ENCODE measurements at places on chromosomes 6 and 20. TPM values are rescaled to one million over a fixed set of nuclear protein-coding genes. Genes with fewer than 3 reads are reported as not detected.

PFDN4 gene
- 33.1 TPM for total RNA-seq

GRCh38 chr6:32214126-32214525, 9.7 kb downstream of the NOTCH4 start:
- DNase-seq = no peak

TMEM242 gene
- 4.5 TPM for total RNA-seq

- DNase-seq = no peak
Measured at GRCh38 chr6:140731741-140732140, 1357.3 kb upstream of the CITED2 start.

DNA sequence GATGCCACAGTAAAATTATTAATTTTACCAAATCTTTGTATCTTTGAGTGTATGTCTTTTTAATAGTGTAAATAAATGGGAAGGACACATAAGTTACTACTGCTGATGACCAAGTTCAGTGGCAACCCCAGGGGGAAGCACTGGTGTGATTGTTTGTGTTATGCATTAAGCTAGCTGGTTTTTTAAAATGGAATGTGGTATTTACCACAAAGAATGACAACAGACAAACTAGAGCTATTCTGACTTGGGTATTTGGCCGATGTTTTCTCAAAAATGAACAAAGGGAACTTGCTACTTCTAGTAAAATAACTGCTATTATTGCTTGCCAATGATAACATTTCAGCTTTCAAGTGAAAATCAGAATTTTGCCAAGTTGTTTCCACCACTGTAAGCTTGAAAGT, 2.9 kb downstream of the FNDC1 start:
- no peak for DNase-seq

GRCh38 chr6:47335466-47335865, 25.8 kb upstream of the TNFRSF21 start:
- DNase-seq = no peak

- no peak for DNase-seq
Measured at GRCh38 chr6:25237579-25237978, 41.6 kb upstream of the CARMIL1 start.

GRCh38 chr6:40880906-40881305, 158.1 kb downstream of the UNC5CL start:
- DNase-seq = no peak

PRICKLE4 gene
- 3.9 TPM for total RNA-seq

DNA sequence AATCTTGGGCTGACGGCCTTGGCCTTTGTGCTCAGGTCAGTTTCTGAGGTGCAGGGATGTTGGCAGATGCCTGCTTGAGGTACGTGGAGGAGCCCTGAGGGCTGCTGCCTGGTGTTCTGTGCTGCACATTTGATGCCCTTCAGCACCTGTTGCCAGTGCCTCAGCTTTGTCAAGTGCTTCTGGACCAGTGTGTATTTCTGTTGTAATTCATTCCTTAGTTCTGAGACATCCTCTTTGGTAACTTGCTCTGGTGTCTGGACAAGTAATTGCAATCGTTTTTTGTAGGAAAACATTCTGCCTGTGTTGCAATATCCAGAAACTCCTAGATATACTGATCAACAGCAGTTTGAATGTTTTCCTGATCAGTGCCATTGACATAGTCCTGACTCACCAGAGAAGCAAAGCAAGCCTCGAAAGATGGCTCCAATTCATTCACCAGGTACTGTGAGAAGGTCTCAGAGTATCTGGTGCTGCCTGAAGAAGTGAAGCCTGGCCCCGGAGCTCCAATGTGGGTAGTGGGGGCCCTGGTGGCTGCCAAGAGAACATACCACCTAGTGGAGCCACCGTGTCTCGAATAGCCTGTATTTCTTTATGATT, 26.7 kb downstream of the ZNF337 start:
- no peak for DNase-seq

DNA sequence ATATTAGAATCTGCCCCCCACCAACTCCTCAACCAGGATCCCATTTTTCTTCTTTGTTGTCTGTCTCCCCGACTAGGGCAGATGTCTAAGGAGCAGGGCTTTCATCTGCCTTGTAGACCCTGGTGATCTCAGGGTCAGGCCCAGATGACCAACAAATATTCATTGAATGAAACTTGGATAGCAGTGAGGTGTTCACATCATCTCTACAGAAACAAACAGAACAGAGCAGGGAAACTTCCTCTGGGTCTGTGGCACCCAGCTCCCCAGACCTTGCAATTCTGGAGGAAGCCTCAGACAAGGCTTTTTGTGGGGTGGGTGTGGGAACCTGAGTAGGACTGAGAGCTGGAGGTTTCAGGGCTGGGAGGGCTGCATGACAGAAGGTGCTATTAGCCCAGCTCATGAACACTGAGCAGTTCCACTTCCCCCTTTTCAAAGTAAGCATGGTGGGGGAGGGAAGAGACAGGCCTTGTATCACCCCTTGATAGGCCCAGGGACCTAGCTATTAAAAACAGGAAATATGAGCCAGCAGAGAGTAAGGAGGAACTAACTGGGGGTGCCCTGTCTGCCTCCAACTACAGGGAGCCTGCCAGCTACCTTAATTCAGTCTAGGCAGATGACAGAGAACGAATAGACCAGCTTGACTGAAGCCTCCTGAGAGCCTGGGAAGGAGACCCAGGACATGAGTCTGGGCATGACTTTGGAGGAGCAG, 37.3 kb upstream of the TOP1 start:
- no peak for DNase-seq

- DNase-seq = peak; percentile 94
Measured at GRCh38 chr6:37691904-37692806, 5.5 kb downstream of the MDGA1 start.

GRCh38 chr20:13443690-13444089, 195.0 kb downstream of the TASP1 start:
- DNase-seq = no peak

TRIM40 gene
- not detected for total RNA-seq

All from lower leg skin (tissue), 4 donors.